WTC11 (cell line): ENCODE measurements at places on chromosomes 3 and 15.

DNA sequence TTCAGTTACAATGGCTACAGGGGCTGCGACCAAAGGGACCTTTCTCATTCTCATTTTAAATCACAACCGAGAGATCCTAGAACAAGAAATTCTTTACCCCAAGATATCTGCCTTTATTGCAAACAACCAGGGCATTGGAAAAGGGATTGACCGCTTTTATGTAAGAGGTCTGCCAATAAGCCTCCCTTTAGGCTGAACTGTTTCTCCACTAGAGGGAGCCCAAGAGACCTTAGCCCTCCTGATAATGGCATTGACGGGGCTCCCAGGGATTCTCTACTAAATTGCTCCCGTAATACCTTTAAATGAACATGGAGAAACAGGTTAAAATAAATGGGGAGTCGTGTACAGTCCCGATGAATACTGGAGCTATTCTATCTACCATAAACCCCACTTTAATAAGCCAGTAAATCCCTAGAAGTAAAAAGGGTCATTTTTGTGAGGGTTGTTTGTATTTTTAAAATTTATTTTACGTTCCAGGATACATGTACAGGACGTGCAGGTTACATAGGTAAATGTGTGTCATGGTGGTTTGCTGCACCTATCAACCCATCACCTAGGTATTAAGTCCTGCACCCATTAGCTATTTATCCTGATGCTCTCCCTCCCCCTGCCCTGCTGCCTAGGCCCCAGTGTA, 7.5 kb upstream of the IGSF10 start:
- peak; percentile 48 for DNase-seq

DNA sequence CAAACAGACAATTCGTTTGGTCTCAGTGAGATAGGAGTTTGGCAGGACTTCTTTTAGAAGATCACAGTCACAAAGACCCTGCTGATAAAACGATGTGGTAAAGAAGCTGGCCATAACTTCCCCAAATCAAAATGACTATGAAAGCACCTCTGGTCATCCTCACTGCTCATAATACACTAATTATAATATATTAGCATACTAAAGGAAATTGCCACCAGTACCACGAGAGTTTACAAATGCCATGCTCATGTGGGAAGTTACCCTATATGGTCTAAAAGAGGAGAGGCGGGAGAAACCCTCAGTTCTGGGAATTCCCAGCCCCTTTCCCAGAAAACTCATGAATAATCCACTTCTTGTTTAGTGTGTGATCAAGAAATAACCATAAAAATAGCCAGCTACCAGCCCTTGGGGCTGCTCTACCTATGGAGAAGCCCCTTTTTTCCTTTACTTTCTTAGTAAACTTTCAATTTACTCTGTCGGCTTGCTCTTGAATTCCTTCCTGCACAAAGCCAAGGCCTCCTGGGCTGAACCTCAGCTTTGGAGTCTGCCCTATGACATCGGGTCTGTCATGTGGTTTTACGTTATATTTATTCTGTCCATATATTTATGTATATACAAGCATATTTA, 115.8 kb upstream of the IGSF10 start:
- no peak for DNase-seq

GRCh38 chr3:45852828-45853227, 10.9 kb upstream of the LZTFL1 start:
- DNase-seq = no peak

DNA sequence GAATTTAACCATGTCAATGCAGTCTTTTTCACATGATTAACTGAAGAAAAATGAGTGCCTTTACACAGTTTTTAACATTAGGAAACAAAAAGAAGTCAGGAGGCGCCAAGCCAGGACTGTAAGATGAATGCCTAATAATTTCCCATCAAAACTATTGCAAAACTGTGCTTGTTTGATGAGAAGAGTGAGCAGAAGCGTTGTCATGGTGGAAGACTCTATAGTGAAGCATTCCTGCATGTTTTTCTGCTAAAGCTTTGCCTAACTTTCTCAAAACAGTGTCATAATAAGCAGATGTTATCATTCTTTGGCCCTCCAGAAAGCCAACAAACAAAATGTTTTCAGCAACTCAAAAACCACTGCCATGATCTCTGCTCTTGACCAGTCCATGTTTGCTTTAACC, 156.8 kb upstream of the CDIN1 start:
- no peak for DNase-seq

- no peak for DNase-seq
Observed at GRCh38 chr15:64180235-64180824, 17.5 kb upstream of the PPIB start.

- no peak for DNase-seq
Observed at GRCh38 chr3:62587579-62588031, 214.3 kb upstream of the FEZF2 start.

DNA sequence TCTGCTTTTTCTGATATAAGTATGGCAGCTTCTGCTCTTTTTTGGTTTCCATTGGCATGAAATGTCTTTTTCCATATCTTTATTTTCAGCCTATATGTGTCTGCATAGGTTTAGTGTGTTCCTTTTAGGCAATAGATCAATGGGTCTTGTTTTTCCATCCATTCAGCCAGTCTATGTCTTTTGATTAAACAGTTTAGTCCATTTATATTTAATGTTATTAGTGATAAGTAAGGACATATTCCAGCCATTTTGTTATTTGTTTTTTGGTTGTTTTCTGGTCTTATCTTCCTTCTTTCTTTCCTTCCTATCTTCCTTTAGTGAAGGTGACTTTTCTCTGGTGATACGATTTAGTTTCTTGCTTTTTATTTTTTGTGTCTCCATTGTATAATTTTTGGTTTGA, 101.3 kb upstream of the LRRC3B start:
- no peak for DNase-seq

- no peak for DNase-seq
Observed at GRCh38 chr15:73337187-73337586, 31.6 kb downstream of the HCN4 start.

GRCh38 chr3:67401921-67402320, 252.5 kb downstream of the SUCLG2 start:
- no peak for DNase-seq

GRCh38 chr3:13116426-13116825, 43.2 kb upstream of the IQSEC1 start:
- no peak for DNase-seq

DNA sequence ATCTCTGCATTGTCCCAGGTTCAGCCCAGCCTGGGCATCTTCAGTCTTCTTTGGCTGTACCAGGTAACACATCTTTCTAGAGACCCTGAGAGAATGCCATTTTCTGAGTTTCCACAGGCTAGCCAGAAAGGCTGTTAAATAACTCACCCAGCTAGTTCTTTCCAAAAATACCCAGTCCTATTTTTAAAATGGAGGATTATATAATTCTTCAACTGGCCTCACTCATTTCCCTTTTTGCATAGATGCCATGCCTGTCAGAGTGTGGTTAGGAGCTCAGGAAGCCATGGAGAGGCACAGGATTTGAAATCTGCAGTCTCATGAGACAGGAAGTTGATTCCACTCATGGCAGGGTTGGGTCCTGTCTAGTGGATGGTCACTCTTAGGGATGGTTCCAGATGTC, 39.8 kb downstream of the CEMIP start:
- no peak for DNase-seq

GRCh38 chr3:101253396-101253795, 67.0 kb downstream of the IMPG2 start:
- DNase-seq = no peak

DNA sequence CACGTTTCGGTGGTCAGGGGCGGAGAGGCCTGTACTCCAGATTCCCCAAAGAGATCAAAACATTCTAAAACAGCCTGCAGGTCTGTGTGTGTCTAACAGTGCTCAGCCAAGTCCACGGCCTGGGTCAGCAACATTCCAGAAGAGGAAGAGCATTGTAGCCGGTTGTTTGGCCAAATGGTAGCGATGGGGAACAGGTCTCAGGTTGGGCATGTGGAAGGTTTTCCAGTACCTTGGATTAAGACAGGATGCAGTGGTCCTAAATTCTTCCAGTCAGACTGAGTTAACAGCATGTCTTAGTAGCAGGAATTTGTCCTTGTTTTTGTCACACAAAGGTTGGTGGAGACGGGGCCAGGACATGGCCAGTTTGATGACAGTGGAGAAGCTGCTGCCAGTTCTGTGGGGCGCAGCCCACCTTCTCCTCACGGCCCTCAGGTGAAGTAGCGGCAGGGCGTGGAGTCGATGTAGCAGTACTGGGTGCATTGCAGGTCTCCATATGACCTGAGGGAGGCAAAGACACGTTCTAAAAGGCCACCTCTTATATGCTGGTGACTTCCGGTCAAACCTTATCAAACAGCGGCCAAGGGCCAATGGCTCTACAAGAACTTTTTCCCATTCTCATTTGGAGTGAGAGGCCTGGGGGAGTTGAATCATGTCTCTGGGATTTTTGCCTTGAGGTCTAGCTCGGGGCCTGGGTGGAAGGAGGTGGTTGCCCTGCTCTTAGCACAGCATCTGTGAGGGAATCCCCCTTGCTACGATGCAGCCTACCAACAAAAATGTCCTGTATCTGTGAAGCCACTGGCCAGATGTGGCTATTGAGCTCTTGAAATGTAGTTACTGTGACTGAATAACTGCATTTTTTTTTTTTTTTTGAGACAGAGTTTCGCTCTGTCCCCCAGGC, 24.1 kb downstream of the EAF1 start:
- DNase-seq = no peak

GRCh38 chr3:128402319-128402718, 64.4 kb downstream of the DNAJB8 start:
- DNase-seq = no peak

DNA sequence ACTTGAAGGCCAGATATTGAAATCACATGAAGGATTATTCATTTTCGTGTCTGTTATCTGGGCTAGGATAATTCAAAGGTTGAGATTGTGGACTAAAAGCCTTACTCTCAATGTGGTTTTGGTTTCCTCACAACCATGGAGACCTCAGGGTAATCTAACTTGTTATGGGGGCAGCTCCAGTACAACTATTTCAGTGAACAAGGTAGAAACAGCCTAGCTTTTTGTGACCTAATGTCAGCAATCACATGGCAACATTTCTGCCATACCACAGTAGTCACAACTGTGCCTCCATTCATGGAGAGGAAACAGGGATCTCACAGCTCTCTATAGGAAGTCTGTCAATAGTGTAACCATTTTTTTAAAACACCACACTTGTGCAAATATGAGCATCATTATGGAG, 62.4 kb upstream of the RARB start:
- DNase-seq = no peak

- DNase-seq = peak; percentile 28
Observed at GRCh38 chr3:100073714-100074307, 40.5 kb downstream of the FILIP1L start.

DNA sequence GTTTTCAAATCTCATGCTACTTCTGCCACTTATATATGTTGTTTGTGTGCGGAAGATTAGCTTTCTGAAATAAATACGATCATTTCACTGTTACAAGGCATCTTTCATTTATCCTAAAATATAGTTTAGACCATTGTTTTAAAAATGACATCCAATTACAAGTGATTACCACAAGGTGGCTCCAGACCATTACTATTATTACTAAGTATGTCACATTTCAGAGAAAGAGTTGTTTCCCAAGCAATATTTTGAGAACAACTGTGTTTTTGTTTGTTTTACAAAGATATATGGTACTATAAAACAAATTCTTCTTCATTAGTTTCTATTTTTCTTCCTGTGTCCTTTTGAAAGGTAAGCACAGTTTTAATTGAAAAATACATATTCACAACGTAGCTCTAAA, 136.0 kb upstream of the RAP2B start:
- no peak for DNase-seq

- DNase-seq = no peak
Observed at GRCh38 chr3:62582495-62583172, 209.3 kb upstream of the FEZF2 start.

- no peak for DNase-seq
Observed at GRCh38 chr15:81155375-81156218, 21.5 kb downstream of the CFAP161 start.

DNA sequence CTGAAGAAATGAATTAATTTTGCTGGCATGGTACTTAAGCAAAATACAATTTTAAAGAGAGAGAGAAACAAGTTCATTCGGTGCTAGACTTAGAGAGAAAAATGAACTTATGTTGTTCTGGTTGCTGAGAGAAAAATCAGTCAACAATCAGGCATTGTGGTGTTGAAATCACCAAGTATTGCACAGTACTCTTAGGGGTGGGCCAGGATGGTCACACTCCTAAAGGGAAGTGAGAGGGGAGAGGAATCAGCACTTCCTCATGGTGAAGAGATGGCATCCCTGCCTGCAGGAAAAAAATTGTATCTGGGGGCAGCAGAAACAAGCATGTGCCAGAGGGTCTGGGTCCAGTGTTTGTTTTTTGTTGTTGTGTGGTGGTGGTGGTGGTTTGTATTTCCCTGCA, 7.0 kb upstream of the DMXL2 start:
- DNase-seq = no peak

DNA sequence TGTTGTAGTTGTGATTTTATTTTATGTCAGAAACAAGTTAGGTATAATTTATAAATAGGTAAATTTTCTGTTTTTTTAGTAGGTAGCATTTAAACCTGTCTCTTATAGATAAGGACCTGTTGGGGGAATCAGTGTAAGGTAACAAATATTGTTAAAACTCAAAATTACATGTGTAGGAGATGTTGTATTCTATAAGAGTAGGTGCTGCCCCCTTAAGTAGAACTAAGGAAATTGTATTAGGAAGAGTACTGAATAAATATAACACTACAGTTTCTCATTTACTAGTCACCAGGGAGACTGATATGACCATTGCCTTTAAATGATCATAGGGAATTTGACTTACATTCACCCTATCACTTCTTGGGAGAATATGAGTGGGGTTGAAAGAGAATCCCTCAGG, 31.2 kb downstream of the SLC25A36 start:
- DNase-seq = no peak

- no peak for DNase-seq
Observed at GRCh38 chr3:37601832-37602231, 259.8 kb upstream of the CTDSPL start.

GRCh38 chr3:151146071-151146730, 56.8 kb downstream of the GPR171 start:
- DNase-seq = peak; percentile 73

- no peak for DNase-seq
Observed at GRCh38 chr15:51218299-51218938, 120.0 kb downstream of the CYP19A1 start.

- no peak for DNase-seq
Observed at GRCh38 chr3:99925584-99926230, 108.0 kb downstream of the CMSS1 start.

- DNase-seq = no peak
Observed at GRCh38 chr3:127063916-127064315, 81.0 kb downstream of the PLXNA1 start.

DNA sequence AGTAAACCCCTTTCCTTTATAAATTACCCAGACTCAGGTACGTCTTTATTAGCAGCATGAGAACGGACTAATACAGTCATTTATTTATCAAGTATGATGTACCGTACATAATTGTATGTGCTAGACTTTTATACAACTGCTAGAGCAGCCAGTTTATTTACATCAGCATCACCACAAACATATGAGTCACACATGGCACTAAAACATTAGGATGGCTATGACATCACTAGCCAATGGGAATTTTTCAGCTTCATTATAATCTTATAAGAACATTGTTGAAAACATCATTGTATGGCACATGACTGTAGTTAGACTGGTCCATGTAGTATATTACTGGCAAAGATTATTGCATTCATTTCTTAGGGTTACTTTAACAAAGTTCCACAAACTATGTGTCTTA, 121.7 kb downstream of the ZMAT3 start:
- DNase-seq = no peak
